ENCODE measurements at places on chromosomes 6 and 20.

GRCh38 chr6:170091000-170091638 is 199.8 kb downstream of the DLL1 start:
- no peak for DNase-seq

DNA sequence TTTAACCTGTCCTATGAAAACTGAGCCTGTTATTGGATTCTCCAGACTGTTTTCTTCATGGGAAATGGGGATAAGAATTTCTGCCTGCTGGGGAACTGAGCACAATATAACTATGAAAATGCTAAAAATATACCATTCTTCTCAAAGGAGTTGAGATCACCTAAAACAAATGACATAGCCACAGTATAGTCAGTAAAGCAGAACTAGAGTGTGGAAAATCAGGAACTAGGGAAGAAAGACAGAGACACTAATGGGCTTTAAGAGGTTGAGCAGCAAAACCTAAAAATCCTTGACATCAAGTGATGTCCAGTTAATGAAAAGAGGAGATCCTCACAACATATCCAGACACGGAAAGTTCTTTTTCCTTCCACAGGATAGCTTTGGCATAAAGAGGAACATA is 215.7 kb upstream of the CST7 start:
- DNase-seq = no peak

- no peak for DNase-seq
Measured at GRCh38 chr20:1648101-1648500, 9.5 kb downstream of the SIRPG start.

DNA sequence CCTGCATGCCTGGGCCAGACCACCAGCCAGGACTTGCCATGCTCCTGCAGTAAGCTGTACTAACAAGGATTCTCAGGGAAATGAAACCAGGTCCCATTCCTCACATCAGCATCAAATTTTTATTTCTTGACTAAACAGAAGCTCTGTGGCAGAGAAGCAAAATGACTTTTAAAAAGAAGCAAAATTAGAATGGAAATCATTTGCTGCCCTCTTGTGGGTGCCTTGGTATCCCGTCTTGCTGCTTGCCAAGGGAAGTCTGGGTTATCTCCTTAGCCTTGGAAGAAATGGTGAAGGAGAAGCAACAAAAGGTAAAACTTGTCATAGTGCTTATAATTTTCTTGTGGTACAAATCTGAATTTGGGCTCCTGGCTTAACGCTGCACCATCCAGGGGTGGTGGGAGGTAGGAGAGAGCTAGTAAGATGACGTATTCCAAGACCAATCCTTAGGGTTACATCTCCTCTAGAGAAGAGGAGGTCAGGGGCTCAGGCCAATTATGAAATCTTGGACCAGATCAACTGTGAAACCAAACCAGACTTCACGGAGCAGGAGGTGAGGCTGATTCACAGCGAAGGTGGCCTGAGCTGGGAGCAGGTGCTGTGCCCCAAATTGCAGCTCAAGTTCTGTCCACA is 107.5 kb downstream of the FAXC start:
- DNase-seq = peak; percentile 30

DNA sequence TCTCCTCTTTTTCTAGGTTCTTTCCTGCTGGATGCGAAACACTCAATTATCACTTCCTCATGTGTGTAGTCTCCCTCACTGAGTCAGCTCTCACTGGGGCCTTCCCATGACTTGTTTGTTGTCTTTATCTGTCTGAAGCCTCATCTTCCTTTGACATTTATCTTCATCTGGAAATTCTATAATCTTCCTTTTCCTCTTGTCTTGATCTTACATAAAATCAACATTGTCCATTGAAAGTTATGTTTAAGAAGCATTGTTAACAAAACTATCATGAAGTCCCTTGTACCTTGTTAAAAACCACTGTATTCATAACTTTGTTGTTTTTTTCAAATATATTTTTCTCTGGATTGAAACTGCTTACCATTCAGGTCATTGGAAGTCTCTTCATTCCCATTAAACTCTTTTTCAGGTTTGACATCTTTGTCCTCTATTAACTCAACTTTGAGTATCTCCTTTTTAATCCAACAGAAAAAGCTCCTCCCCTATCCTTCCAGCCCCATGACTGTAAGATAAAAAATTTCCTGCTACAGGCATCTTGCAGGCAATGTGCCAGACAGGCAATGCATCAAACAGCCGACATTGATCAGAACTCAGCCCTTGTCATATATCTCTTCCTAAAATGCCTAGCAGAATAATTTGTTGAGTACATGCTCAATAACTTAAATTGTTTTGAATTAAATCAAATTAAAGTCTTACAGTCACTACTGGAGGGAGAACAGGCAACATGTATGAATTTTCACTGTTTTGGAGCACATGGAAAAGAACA is 34.8 kb downstream of the MYLIP start:
- no peak for DNase-seq

DNA sequence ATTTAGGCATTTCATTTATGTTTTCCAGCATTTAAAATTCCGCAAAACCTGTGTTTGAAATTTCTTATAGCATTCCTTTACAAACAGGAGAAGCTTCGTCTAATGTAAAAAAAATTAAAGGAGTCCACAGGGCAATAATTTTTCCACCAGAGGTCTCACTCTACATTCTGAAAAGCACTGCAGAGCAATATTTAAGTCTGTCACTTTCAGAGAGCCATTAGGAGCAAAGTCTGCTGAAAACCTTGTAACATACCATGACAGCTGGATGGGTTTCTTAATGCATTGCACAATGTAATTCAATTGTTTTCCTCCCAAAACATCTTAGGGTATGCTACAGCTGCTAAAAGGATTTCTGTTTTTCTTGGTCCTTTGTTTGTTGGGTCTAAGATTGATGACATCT is 18.0 kb downstream of the BAG2 start:
- no peak for DNase-seq

Measured in frontal cortex (tissue), 4 donors.